Lung (tissue), 17 donors: ENCODE measurements at places on chromosomes 11 and 22.

DNA sequence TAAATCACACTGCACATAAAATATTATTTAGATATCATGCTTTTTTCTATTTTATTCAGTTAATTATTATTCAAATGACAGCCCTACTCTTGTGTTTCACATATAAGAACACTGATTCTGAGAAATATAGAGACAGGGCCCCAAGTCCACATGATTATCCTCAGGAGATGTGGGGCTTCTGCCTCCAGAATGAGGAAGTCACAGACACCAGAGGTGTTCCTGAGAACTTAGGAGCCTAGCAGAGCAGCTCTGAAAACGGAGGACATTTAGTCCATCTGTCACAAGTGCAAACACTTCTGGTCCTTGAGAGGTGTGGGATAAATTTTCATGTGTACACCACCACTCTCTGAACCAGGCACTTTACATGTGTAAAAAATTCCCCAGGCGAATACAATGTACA is 26.2 kb downstream of the TRIM66 start:
- H3K4me3 ChIP-seq, result no peak overlapping the region
- H3K27ac ChIP-seq, result no peak overlapping the region
- no peaks in the 10 kb centered on the region for H3K36me3 ChIP-seq
- H3K27me3 ChIP-seq, result no peaks in the 10 kb centered on the region

DNA sequence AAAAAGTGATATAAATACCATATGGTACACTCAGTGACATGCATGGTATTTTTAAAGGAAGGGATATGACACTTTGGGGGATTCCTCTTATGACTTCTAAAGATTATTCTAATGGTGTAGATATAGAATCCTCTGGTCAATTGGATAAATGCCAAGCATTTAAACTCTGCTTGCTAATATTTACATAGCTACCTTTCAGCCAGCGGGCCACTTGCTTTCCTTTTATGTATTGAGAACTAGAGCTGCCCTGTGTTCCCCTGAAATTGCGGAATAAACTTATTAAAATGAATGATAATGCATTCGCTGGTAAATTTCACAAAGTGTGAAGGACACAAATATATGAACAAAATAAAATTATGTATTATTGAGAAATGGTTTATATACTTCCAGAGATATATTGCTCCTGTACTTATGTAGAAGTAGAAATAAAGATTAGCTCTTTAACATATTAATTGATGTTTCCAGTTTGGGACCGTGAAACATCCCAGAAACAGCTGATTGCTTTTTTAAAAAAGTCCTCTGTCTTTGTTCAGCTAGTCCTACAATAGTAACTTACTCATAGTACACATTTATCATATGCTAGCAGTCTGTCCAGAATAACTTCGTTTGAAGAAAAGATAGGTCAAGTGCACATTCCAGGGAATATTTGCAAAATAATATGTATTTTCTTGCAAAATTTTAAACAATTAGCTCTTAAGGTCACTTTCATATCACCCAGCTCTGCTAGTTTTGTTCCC is 40.1 kb upstream of the CARD18 start:
- no peaks in the 10 kb centered on the region for H3K27me3 ChIP-seq
- H3K36me3 ChIP-seq, result no peaks in the 10 kb centered on the region
- DNase-seq, result no peak
- no peaks in the 10 kb centered on the region for H3K4me1 ChIP-seq
- no peak overlapping the region for H3K27ac ChIP-seq

DNA sequence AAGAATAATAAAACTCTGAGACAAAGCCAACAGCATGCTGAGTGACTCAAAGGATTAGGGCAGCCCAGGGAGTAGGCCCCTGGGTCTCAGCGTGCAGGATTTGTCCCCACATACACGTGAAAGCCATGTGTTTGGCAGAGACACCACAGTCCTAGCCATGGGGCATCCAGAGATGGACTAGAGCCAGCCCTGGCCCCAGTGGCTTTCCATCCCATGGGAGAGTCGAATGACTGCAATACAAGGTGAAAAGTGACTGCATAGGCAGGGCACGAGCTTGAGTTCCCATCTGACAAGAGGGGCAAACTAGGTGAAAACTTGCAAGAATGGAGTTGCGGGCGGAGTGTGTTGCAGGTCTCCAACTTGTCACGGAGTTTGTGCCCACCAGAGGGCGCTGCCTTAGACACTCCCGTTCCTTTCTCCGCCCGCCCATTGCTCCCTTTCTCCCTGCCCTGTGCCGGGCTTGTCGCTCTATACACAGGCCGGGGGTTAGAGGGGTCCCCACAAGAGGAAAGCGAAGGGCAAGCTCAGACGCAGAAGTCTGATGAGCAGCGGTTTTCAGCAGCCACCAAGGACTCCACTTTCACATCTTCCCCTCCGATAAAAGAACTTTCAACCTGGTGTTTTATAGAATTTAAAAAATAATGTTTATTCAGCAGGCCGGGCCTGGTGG is 24.2 kb downstream of the TSKU start:
- H3K36me3 ChIP-seq, result no peaks in the 10 kb centered on the region
- DNase-seq, result peak; percentile 84
- H3K4me3 ChIP-seq, result no peak overlapping the region
- H3K4me1 ChIP-seq, result peaks cover 5% of the 10 kb centered on the region
- no peaks in the 10 kb centered on the region for H3K27me3 ChIP-seq

- no peak for DNase-seq
- H3K27ac ChIP-seq, result no peak overlapping the region
- no peak overlapping the region for H3K4me3 ChIP-seq
- no peaks in the 10 kb centered on the region for H3K4me1 ChIP-seq
These were observed 41.6 kb downstream of the DCUN1D5 start for GRCh38 chr11:103050351-103050750.
